ENCODE measurements at places on chromosomes 3 and 15.

DNA sequence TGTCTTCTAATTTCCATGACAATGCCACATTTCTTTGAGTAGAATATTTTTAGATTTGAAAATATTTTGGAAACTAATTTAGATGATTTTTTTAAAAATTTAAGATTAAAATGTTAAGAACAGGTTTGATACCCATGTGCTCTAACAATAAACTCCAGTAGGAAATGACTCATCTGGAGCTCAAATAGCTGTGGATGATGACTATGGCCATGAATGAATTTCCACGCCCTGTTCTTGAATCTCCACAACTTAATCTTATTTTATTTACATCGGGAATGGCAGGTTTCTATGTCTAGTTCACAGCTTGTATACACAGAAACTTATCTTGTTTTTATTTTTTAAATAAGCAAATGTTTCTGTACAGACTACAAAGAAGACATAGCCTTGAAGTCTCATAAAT lies 726.8 kb downstream of the NAALADL2 start:
- no peak for DNase-seq

DNA sequence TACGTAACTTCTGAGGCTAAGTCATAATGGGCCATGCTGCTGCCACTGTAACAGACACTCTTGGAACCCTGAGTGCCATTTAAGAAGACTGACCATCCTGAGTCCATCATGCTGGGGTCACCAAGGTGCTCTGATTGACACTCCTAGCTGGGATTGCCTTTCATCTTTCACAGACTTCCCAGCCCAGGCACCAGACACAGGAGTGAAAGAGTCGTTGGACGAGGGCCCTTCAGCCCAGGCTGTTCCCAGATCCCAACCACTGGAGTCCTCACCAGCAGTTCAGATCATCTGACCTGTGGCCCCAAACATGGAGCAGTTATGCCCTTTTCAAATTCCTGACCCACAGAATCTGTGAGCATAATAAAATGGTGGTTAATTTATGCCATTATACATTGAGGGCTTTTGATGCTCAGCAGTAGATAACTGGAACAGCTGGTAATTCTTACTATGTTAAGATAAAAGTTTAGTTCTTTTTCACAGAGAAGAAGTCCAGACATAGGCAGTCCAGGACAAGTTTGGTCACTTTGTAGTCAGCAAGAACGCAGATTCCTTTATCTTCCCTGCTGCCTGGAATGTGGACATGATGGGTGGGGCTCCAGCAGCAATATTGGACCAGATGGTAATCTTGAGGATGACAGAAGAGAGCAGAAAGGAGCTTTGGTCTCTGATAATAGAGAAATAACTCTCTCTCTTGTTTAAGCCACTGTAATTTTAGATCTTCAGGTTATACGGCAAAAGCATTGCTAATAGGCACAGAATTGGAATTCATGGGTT lies 7.3 kb upstream of the EHD4 start:
- no peak for DNase-seq

DNA sequence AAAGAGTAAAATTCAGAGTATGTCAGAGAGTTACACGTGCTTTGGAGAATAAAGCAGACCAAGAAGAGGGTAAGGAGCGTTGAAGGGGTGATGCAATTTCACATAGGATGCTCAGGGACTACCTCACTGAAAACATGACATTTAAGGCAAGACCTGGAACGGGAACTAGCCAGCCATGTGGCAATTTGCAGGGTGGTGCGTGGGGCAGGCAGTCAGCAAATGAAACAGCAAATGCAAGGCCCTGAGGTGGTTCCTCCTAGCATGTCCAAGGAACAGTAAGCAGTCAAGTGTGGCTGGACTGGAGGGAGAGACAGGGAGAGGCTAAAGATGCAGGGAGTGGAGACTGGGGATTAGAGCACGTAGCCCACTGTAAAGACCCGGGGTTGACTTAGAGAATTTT lies 146.1 kb upstream of the LPP start:
- no peak for DNase-seq

- no peak for DNase-seq
These were observed 9.2 kb upstream of the EPB42 start for GRCh38 chr15:43229977-43230376.

- no peak for DNase-seq
These were observed 39.0 kb downstream of the CD200R1L start for GRCh38 chr3:112807685-112808084.

DNA sequence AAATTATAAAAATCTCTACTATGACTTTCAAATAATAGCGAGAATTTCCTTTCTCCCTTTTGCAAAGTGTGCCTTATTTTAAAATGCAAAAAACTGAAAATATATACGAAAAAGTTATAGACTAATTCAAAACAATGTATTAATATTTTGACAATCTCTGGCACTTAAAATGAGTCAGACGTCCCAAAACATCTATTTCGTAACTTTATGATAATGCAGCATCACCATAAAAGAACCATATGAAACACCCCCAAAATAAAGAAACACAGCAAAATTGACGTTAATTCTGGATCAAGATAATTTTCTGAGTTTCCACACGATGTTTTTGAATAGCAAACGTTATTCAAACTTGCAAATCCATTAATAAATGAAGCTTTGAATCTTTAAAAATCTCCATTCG lies 1.0 kb downstream of the COPS2 start:
- DNase-seq: no peak

GRCh38 chr15:70758790-70759462 lies 4.4 kb downstream of the UACA start:
- DNase-seq: no peak

DNA sequence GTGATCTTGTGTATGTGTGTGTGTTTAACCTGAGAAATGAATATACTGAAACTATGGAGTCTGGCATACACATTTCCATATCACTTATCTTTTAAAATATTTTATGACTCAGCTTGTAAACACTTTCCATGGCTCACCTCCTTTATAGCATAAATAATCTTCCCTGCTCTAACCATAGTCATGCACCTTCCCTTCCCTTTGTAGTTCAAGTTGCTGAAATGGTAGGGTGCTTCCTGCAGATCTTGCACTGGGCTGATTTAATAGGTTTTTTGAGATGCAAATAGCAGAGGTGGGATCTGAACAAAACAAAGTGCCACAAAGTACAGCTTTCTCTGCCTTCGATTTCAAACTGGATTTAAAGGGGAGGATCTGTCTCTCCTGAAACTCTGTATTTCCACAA lies 712.7 kb upstream of the LMCD1 start:
- no peak for DNase-seq

DNA sequence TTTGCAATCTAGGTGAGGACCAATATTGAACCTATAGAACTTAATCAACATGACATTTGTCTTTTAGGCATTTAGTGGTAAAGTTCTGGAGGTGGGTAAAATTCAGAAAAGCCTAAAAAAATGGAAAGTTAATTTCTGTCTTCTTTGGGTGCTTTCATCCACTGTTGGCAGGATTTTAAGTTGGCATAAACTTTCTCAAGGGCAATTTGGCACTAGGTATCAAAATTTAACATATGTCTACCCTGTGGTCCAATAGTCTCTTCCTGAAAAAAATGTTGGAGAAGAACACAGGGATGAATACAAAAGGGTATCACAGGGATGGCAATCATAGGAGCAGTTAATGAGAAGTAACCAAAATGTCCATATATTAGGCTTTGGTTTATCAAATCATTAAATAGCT lies 227.0 kb upstream of the WNT5A start:
- no peak for DNase-seq

GRCh38 chr3:76991165-76991564 lies 48.7 kb upstream of the ROBO2 start:
- no peak for DNase-seq

- DNase-seq: no peak
These were observed 181.0 kb downstream of the RAB11A start for GRCh38 chr15:66050264-66050663.

GRCh38 chr3:20148466-20148865 lies 37.5 kb downstream of the SGO1 start:
- no peak for DNase-seq

DNA sequence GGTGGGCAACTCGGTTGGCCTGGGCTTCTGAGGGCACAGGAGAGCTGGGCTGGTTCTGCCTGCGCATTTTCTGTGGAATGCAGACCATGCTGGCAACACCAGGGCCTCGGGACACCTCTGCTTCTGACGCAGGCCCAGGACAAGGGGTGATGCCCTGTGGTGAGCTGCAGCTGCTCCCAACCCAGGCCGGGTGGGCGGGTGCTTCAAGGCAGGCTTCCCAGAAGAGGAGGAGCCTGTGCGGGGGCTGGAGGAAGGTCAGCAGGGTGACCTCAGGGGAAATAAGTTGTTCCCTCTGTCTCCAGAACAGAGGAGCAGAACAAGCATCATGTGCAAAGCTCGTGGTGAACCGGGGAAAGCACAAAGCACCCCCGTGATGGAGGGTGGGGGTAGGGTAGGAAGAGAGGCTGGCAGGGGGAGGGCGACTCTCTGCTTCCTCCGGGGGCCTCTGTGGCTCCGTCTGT lies 11.0 kb upstream of the PLXNA1 start:
- DNase-seq: no peak

GRCh38 chr3:25679642-25680302 lies 15.1 kb upstream of the TOP2B start:
- no peak for DNase-seq

GRCh38 chr3:149879872-149880271 lies 66.9 kb downstream of the RNF13 start:
- peak; percentile 42 for DNase-seq

DNA sequence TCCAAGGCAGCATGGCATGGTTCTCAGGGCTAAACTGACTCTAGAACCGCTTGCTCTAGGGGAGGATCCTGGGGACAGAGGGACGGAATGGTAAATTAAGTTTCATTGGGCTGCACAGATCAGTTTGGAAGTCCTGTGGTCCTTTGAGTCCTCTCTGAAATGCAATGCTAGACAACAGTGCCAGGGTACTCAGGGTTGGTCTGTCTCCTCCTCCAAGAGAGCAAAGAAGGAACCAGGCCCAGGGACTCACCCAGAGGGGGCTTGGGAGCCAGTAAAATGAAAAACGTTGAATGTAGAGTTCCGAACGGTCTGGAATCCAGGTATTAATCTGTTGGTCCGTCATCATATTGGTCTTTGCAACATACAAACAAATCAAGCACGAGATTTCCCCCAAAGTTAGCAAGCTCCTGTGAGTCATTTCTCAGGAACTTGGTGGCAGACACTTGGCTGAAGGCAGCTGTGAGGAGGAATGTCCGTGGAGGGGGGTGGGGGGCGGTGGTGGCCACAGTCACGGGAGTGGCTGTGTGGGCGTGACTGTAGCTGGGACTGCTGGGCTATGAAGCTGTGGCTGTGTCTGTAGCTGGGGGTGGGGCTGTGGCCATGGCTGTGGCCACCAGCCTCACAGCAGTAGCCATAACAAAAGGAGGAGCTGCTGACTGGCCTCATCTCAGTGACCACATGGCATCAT lies 361.0 kb downstream of the SHQ1 start:
- peak; percentile 79 for DNase-seq

DNA sequence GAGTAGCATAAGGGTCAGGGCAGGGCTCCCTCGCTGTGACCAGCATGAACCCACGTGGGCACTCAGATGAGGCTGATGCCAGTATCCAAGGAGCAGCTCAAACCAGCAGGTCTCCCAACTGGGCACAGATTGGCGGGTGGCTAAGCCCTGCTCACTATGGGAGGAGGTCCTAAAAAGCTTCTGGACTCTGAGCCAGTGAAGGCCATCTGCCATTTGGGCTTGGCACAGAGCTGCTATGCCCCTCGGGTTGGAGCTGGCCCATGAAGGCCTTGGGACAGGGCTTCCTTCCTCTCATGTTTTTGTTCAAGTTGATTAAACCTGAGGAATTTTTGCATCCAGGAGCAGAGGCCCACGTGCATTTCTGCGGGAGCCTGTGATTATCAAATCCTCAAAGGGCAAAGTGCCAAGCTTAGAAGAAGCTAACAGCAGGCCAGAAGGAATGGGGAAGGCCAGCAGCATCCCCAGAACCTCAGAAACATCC lies 4.3 kb upstream of the STRA6 start:
- no peak for DNase-seq

GRCh38 chr3:45362161-45362560 lies 26.2 kb upstream of the LARS2 start:
- DNase-seq: no peak

- DNase-seq: no peak
These were observed 200.9 kb upstream of the CTDSPL start for GRCh38 chr3:37660782-37661181.

DNA sequence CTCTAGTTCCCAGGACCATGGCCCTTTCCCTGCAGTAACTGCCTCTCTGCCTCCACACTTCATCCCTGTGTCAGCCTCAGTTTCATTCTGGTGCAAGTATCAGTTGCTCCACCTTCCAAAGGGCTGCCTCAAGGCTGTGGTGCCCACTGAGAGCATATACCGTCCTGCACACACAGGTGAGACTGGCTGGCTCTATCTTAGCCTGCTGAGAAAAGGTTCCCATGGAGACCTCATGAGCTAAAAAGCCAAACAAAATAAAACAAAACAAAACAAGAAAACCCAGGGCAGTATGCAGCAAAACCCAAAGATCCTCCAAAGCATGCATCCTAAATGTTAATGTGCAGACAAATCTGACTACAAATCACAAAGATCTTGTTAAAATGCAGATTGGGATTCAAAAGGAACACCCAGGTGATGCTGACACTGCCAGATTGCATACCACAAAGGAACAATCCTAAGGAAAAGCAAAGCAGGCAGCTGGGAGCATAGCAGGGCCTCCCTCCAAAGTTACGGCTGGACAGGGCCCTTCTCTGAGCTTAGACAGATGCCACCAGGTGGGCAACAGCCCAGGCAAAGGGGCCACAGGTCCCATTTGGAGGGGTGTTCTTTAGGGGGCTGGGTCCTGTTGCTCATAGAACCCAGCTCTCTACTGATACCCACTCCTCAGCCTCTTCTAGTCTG lies 76.3 kb upstream of the SLCO2A1 start:
- DNase-seq: no peak

GRCh38 chr3:149018247-149018646 lies 26.9 kb downstream of the GYG1 start:
- DNase-seq: no peak

GRCh38 chr3:172903642-172904320 lies 153.3 kb downstream of the ECT2 start:
- no peak for DNase-seq

- no peak for DNase-seq
These were observed 130.7 kb upstream of the TSC22D2 start for GRCh38 chr3:150277444-150277843.

- no peak for DNase-seq
These were observed 359.6 kb downstream of the NTRK3 start for GRCh38 chr15:87896936-87897335.

DNA sequence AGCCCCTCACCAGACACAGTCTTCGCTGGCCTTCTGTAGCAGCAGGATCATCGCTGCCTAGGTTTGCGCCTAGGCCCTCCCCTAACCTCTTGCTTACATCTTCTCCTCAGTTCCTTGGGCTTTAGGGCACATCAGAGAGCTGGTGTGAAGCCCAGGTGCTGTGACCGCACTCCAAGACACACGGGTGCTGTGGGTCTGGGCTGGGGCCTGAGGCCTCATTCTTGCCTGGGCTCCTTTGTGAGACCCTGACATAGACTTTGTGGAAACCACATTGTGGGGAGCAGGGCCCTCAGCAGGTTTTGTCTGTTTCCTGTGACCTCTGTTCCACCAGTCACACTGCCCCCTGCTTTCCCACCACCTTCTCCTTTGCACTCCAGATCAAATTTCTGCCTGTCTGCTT lies 8.0 kb downstream of the AMIGO3 start:
- DNase-seq: no peak

GRCh38 chr3:98763076-98763475 lies at the start of gene ST3GAL6:
TSS of gene ST3GAL6 (plus strand) at chr3:98763340. CDS start at chr3:98768441, 5,101 bp downstream.
- DNase-seq: no peak

GRCh38 chr15:62752657-62753517 lies 289.7 kb upstream of the TPM1 start:
- DNase-seq: no peak

Data from stimulated activated CD4-positive, alpha-beta T cell treated with anti-CD3 and anti-CD28 coated beads, Interleukin-15, amount 100 ng/mL, for 24 hours (primary cell).